ENCODE measurements at places on chromosomes 13 and 19. TPM values are rescaled to one million over a fixed set of nuclear protein-coding genes. Genes with fewer than 3 reads are reported as not detected.

The GPC6 gene
- total RNA-seq, result 28.0 TPM

The GAPDHS gene
- not detected for total RNA-seq

The EFNA2 gene
- total RNA-seq, result 0.65 TPM

The WDR87 gene
- total RNA-seq, result not detected

The PIAS4 gene
- 26.2 TPM for total RNA-seq

The COL5A3 gene
- total RNA-seq, result 0.25 TPM

The ZNF569 gene
- 7.6 TPM for total RNA-seq

The ZNF180 gene
- 3.6 TPM for total RNA-seq

The INAFM1 gene
- 5.2 TPM for total RNA-seq

The FSD1 gene
- total RNA-seq, result 13.8 TPM

The GNG7 gene
- total RNA-seq, result 1.1 TPM

The PCDH17 gene
- 0.33 TPM for total RNA-seq

The SHISA7 gene
- total RNA-seq, result not detected

The KLK11 gene
- total RNA-seq, result not detected

The ZNF729 gene
- total RNA-seq, result not detected

The ERICH4 gene
- total RNA-seq, result not detected

The TMIGD2 gene
- not detected for total RNA-seq

The TBXA2R gene
- 2.9 TPM for total RNA-seq

The ZNF582 gene
- 2.0 TPM for total RNA-seq

The OPA3 gene
- 8.5 TPM for total RNA-seq

The PROZ gene
- total RNA-seq, result not detected

The TMEM145 gene
- 0.16 TPM for total RNA-seq

The FPR1 gene
- total RNA-seq, result 0.81 TPM

The ZNF45 gene
- 3.3 TPM for total RNA-seq

The RPL13A gene
- total RNA-seq, result 3,557 TPM

The POGLUT2 gene
- 78.8 TPM for total RNA-seq

The C1QTNF9B gene
- 0.38 TPM for total RNA-seq

Data from mesangial cell (primary cell).